ENCODE measurements at places on chromosomes 1 and 21.

GRCh38 chr1:228018125-228018398, 11.3 kb downstream of the WNT3A start:
- DNase-seq: no peak

DNA sequence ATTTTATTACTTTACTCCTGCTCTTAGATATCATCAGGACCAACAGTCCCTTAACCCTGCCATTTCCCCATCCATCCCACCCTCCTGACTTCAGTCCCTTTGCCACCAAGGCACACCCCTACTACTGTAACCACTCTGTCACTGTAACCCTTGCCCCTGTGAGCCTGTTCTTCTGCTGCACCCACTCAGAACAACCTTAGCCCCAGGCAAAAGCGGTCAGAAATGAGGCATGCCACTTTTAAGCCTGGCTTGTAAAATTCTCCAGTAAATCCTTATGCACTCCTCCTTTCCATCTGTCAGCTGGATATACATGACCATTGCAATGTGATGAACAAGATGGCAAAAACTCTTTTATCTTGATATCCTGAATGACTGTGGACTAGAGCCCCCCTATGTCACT, 555.0 kb upstream of the PLXNA2 start:
- peak; percentile 64 for DNase-seq

DNA sequence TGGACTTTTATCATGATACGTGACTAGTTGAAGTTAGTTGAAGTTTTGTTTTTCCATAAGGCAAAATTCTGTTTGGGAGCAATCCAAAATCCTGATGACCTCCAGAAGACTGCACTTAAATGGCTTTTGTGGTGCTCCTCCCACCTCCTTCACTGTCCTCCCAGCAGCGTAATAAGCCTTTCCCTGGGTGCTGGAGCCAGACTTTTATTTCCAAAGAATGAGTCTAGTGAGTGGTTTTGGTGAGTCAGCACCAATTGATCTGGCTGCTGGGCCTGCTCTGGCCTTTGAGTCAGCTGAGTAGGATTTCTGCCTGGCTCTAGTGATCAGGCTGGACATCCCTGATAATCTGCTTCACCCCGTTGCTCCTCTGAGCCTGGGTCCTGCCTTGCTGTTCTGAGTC, 21.7 kb upstream of the KCND3 start:
- peak; percentile 86 for DNase-seq

GRCh38 chr21:45869121-45870007, 112.2 kb upstream of the COL6A1 start:
- no peak for DNase-seq

DNA sequence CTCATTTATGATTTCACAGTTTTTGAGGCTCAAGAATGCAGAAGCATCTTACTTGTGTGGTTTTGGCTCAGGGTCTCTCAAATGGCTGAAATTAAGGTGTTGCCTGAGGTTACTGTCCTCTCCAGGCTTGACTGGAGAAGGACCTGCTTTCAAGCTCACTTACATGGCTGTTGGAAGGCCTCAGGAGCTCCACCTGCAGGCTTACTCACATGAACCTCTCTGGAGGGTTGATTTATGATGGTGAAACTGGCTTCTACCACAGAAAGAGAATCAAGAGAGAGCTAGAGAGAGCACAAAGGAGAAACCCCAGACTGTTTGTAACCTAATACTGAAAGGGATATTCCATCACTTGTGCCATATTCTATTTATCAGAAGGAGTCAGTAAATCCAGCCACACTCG, 6.2 kb upstream of the KCNK2 start:
- DNase-seq: peak; percentile 73

DNA sequence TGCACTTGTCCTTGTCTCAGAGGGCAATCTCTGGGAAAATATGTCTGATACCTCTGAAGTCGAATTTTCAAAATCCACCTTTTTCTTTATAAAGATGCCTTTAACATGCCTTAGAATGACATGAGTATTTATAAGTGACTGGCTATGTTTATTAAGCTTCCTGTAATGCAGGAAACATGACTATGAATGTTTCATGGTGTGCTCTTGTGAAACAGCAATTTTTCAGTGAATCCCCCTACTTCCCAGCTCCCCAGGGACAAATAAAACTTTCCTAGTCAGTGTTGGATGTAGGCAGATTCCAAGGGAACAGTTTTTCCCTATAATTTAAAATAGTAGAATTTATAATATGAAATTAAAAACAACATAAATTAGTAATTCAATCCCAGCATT, 437.0 kb downstream of the LMO4 start:
- DNase-seq: no peak

- DNase-seq: no peak
Measured at GRCh38 chr1:197619008-197619640, 156.2 kb downstream of the DENND1B start.

GRCh38 chr21:43919871-43920801, 55.1 kb downstream of the AGPAT3 start:
- DNase-seq: no peak

DNA sequence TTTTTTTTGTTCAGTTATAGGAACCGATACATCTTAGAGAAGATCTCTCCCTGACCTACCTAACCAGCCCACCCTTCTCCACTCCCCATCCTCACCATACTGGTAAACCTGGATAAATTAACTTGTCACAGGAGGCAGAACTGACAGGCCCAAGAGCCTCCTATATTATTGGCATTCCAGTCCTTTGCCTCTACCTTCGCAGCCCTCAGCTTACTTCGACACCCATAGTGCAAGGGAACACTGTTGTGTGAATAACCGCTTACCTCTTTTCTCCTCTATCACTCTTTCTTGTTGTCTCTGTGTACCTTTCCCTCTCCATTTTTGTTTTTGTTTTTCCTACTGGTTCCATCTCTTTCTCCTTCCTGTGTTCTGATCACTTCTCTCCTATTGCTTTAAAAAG, 58.7 kb downstream of the CDC14A start:
- DNase-seq: no peak

DNA sequence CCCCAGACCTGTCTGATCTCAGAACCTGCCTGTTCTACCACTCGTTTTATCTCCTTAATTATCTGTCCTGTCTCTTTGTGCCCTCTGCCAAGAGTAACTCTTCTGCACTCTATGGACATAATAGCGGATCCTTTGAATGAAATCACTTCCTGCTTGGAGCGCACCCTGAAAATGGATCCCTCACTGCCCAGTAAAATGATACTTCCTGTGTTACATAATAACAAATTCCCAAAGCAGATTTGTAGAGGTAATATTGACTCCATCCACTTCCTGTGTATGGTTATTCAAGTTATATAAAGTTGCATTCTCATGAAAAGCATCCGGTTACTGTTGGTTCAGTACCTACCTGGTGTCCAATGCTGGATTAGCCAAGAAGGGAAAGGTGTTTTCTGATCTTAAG, 246.0 kb downstream of the TRABD2B start:
- peak; percentile 17 for DNase-seq

- DNase-seq: no peak
Measured at GRCh38 chr21:35861661-35862060, 198.7 kb downstream of the SETD4 start.

GRCh38 chr1:940107-941014, 16.6 kb downstream of the SAMD11 start:
- DNase-seq: peak; percentile 83

- peak; percentile 95 for DNase-seq
Measured at GRCh38 chr1:229148041-229148671, 122.8 kb upstream of the RAB4A start.

DNA sequence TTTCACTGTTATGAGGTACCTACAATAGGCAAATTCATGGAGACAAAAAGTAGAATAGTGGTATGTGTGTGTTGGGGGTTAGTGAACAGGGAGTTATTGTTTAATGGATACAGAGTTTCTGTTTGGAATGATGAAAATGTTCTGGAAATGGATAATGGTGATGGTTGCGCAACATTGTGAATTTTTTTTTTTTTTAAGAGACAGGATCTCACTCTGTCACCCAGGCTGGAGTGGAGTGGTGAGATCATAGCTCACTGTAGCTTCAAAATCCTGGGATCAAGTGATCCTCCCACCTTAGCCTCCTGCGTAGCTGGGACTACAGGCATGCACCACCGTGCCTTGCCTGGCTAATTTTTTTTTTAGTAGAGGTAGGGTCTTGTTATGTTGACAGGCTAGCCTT, 34.5 kb upstream of the TRABD2B start:
- DNase-seq: no peak

GRCh38 chr1:20486457-20487235, 636 bp upstream of the CAMK2N1 start:
- DNase-seq: peak; percentile 87

DNA sequence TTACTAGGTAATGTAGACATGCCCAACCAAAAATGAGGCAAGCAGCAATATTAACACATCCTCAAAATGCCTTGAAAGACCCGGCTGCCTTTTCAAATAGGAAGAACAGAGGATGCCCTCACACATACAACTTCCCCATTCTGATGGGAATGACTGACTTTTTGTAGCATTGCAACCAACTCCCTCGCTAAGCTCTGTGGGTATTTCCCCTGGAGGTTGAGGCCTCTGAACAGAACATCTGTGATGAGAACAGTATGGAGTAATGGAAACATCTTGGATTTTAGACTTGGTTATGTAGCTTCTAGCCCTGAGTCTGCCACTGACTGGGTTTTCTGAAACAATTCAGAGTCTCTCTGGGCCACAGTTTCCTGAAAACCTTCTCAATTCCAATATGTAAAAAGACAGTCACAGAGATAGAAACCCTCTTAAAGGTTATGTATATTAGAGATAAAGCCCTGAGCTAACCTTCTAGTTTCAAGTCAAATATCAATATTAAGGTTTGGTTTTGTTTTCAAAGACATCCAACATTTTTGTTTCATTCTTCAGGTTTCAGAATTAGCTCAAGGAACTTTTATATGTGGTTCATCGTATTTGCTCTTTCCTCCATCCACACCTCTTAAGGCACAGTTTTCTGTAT, 311.5 kb downstream of the SETD4 start:
- DNase-seq: no peak

- no peak for DNase-seq
Measured at GRCh38 chr1:147747966-147748365, 12.4 kb downstream of the GJA5 start.

- peak; percentile 94 for DNase-seq
Measured at GRCh38 chr1:9823943-9824701, at the start of gene CLSTN1. Gene CLSTN1 (minus strand): TSS chr1:9823965. CDS start chr1:9823733, 232 bp downstream.

DNA sequence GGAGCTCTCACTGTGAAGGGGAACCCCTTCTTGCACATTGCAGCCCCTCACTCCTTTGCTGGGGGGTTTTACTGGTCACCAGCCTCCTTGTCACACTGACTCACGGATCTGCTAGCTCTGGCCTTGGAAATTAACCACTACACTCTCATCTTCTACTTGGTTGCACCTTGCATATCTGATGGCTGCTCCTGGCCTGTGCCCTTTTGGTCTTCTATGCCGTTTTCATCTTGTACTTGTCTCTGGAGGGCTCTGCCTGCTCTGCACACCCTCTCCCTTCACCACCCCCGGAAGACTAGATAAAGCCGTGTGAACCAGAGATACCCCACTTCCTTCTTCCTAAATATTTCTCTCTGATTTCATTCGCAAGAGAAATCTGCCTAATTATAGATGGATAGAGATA, 44.6 kb downstream of the CD247 start:
- no peak for DNase-seq

GRCh38 chr1:221272940-221273339, 393.7 kb downstream of the HLX start:
- no peak for DNase-seq

GRCh38 chr1:247345881-247346280, 14.2 kb upstream of the ZNF496 start:
- no peak for DNase-seq

DNA sequence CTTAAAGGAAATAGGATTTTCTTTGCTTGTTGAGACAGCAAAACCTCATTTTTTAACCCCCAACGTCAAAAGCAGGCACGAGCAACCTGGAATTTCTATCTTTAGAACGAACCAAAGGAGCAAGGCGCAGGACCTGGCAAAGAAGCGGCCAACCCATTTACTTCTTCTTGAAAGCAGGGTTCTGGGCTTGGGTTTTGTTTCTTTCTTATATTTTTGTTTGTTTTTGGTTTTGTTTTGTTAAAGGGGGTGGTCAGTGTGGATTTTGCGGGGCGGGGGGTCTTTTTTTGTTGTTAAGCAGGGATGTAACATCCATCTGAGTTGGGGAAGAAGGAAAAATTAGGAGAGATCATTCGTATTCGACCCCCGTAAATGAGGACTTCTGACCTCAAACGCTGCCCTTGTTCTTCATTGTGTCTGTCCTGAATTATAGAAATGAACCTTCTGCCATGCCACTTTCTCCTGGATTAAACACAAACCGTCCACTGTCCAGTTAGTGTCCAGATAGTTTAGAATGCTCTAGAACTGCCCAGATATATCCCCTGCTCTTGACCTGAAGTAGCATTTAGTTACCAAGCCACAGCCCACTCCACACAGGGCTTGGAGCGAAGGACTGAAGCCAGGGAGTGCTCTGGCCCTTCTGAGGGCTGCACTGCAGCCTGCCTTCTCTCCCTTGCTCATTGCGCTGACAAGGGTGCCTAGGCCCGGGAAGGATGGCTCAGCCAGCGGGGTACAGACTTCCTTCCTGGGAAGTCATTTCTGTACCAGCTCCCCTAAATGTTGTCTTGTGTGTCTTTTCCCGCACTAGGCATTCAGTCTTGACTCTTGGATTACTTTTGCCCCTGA, 909 bp upstream of the APP start:
- no peak for DNase-seq

DNA sequence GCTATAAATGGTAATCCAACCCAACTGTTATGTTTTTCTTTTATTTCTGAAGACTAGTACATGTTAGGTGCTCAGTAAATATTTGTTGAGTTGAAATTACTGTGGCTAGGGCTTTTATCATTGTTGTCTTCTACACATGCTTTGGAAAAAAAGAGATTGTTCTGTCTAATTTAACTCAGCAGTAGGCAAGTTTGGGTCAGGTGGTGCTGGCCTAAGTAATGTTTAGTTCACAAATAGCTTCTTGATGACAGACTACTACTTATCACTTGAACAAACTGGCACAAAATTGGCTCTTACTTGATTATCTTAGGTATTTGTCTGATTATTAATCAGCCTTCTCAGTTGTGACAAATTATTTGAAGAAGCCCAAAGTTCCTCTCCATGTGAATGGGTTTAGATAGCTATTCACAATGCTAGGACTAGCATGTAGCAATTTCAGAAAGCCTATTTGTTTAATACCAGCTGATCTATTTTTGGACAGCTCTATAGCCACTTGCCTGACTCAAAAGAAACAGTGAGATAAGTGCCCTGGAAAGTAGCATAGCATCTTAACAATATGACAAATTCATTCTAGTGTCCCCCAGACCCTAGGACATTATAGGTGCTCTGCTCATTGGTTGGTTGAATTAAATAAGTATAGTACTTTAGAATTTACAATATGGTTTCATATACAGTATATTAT, 32.6 kb downstream of the TMEM200B start:
- DNase-seq: no peak

DNA sequence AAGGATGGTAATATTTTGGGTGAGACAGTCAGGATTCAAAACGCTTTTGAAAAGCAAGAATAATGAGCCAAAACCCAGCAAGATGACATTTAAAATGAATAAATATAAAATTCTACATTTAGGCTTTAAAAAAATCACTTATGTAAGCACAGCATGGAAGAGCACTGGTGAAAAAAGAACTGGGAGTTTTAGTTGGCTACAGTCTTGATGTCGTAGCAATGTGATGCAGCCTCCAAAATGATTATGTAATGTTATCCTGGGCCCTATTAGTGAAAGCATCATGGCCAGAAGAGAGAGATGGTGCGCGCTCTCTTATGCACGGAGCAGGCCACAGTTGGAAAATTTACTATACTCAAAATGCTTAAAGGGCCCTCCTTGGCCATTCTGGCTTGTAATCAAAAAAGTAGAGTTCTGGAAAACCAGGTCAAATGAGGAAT, 5.1 kb downstream of the KCNJ9 start:
- no peak for DNase-seq

GRCh38 chr1:21048462-21048861, 128.2 kb downstream of the EIF4G3 start:
- no peak for DNase-seq

- no peak for DNase-seq
Measured at GRCh38 chr1:211344152-211344618, 17.6 kb downstream of the TRAF5 start.

Measured in islet precursor cell (in vitro differentiated cells).